ENCODE measurements at places on chromosomes 2 and 18.

GRCh38 chr18:55018602-55019001 lies 59.3 kb upstream of the CCDC68 start:
- no peak for DNase-seq

- DNase-seq = no peak
Observed at GRCh38 chr2:138012082-138012481, 47.8 kb downstream of the HNMT start.

GRCh38 chr18:34631093-34631966 lies 78.8 kb upstream of the DTNA start:
- no peak for DNase-seq

DNA sequence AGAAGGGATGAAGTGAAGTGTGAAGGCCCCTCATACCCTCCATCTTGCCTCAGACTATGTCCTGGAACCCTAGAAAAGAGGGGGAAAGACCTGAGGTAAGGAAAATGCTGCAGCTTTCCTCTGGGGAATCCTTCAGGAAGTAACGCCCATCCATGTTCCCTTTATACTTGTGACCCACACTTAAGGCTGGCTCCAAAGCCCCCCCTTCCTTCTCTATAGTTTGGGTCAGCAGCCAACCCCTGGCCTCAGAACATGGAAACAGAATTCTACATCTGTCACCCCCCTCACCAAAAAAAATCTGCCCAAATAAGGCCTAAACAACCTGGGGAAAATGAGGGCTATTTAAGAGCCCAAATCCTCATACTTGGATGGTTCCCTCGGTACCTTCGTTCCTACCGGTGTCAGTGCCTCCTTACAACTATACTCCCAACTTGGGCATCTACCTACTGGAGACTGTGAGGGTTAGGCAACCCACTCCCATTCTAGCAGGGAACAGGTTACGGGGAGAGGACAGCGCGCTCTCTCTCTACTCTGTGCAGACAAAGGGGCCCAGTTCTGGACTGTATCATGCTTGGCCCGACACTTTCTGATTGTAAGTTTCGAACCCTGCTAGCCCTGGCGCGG lies 689 bp downstream of the OST4 start:
- no peak for DNase-seq

DNA sequence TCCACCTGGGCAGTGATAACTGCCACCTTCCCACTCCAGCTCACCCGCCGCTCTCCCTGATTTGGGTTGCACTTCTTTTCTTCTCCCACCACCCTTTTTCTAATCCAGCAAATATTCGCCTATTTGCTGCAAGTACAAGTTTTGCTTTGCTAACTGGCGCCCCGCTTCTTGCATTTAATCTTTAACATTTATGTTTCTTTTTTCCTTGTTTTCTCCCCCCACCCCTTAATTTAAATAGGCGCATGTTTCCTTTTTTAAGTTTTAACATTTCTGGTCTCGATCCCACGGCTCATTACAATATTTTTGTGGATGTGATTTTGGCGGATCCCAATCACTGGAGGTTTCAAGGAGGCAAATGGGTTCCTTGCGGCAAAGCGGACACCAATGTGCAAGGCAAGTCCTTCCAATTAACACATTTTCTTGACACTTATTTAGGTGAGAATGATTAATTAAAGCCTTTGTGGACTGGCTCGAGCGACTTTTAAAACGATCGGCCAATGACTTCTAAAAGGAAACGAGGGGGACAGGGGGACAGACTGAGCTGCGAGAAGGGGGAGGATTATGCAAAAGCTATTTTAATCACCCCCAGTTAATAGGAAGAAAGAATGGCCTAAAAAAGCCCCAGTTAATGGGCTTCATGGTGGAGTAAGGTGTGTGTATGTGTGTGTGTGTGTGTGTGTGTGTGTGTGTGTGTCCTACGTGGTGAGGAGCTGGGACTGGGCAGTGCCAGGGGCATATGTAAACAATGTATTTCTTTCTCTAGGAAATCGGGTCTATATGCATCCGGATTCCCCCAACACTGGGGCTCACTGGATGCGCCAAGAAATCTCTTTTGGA lies 1.6 kb downstream of the TBR1 start:
- no peak for DNase-seq

- no peak for DNase-seq
Observed at GRCh38 chr2:209570194-209570593, 146.3 kb downstream of the MAP2 start.

DNA sequence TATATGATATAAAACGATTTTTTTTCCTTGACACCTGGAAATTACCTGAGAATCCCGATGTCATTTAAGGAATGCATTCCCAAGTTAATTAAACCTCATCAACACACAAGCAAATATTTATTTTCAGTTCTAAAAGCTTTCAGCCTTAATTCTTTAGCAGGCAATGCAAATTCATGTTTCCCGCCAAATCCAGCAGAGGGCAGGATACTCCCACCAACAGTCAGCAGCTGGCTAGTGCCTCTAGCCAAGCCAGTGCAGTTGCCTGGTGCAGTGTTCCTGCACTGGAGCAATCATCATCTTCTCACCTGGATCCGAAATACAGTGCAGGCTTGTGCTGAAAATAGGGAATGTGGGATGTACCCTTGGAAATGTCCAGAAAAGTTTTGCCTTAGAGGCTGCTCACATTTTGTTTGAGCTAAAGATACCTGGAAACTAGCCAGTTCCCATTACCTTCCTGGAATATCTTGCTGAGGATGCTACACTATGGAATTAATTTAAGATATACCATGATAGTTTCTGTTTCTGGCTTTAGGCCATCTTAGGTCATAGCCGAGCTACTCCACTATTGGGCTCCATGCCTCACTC lies 48.4 kb upstream of the CYTIP start:
- peak; percentile 90 for DNase-seq

DNA sequence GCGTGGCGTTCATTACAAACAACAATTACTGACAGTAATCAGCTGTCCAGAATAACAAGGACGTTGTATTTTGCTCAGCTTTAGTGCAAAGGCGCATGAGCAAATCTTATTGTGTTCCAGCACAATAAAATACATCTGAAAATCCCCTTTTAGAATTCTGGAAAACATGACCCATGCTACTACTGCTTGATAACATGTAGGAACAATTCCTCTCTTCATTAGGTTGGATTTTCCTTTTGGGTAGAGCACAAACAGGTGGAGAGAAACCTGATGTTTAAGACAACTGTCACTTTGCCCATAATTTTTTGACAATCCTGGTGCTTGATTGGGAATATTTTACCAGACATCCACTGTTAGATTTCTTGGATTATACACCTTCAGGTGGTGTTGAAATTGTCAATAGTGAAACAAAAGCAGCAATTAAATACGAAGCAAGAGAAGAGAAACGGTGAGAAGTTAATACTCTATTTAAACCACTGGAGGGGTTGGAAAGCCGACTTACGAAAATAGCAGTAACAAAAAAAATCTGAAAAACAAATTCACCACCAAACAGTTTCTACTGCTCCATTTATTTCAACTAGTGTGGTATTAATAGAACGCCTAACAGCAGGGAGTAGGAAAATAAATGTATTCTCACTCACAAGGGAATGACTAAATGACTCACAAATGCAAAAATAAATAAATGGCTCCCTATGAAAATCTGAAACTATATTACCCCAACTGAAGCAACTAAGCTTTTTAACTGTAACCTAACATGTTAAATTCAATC lies 102.7 kb downstream of the CPO start:
- no peak for DNase-seq

GRCh38 chr2:183919926-183920325 lies 678.4 kb upstream of the ZNF804A start:
- no peak for DNase-seq

DNA sequence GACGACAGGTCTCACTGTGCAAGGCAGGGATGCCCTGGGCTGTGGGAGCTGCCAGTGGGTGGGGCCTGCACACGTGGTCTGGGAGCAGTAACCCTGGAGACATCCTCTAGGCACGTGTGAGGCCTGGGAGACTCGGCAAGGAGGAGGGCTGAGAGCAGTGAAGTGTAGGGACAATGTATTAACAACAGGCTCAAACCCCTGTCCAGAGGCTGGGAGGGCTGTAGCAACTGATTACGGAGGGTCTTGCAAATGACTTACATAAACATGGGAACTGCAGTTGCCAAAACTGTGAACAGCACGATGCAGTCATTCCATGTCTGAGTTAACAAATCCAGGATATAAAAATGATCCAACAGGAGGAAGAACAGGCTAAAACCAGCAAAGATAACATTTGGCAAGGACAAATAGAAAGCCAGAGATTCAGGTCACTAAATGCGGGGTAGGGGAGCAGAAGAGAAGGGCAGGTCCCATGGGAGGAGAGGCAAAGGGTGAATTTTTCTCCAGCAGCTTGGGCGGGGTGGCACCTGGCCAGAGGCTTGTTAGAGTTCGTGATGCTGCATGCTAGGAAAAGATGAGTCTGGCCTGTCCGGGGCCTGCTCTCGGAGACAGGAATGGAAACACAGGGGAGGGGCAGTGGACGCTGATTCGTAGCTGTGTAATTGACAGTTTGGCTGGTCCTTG lies 44.9 kb downstream of the CYP27C1 start:
- DNase-seq = no peak

GRCh38 chr2:76491503-76491902 lies 780.8 kb upstream of the GCFC2 start:
- peak; percentile 26 for DNase-seq

GRCh38 chr18:71209944-71210343 lies 921.1 kb downstream of the SOCS6 start:
- no peak for DNase-seq

DNA sequence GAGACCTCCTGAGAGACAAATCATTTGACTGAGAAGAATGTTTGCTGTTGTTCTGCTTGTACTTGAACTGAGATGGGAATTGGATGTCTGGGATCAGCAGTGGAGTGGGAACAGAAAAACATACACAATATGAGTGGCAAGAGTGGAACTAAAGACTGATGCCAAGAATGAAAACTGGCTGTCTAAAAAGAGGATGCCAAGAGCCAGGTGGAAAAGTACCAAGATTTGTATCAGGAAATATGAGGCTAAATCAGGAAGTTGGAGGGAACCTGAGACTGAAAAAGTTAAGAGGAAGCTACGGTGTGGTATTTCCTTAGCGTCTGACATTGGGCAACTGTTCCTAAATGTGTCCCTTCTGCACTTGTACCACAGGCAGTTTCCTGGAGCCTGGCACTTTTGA lies 440.9 kb upstream of the CELF4 start:
- DNase-seq = peak; percentile 44

DNA sequence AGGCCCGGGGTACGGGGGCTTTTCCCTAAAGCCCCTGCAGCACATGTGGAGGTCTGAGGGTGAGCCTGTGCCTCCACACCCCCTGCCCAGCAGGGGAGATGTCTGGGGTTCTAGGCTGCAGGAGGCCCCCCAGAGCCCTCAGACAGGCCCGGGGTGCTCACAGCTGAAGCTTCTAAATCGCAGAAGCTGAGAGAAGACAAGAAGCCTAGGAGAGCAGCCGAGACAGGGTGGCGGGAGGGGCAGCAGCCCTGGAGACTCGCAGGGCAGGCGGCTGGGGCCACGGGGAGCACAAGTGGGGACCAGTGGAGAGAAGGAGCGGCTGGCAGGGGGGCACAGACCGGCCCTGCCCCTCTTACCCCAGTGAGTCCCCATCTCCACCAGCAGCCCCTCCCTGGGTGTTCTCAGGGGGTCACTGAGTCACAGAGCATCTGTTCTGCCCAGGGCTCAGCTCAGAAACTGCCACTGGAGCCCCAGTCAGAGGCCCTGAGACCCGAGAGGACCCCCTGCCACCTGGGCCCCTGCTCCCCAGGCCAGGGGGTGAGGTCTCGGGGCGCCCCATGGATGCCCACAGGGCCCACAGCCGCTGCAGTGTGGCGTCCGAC lies 26.1 kb downstream of the GPC1 start:
- DNase-seq = no peak

GRCh38 chr2:234611209-234611608 lies 114.3 kb upstream of the ARL4C start:
- DNase-seq = no peak

- no peak for DNase-seq
Observed at GRCh38 chr18:28767727-28768211, 590.8 kb upstream of the CDH2 start.

GRCh38 chr2:219003267-219003634 lies 10.0 kb upstream of the CRYBA2 start:
- no peak for DNase-seq

DNA sequence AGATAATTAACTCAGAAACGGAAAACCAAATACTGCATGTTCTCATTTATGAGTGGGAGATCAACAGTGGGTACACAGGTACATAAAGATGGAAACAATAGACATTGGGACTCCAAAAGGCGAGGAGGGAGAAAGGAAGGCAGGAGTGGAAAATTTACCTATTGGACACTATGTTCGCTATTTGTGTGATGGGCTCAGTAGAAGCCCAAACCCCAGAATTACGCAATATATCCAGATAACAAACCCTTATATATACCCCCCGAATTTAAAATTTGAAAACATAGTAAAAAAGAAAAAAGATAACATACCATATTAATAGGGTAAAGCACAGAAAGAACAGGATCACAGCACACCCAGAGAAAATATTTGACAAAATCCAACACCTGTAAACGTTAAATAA lies 1351.7 kb upstream of the FAM98A start:
- DNase-seq = no peak

DNA sequence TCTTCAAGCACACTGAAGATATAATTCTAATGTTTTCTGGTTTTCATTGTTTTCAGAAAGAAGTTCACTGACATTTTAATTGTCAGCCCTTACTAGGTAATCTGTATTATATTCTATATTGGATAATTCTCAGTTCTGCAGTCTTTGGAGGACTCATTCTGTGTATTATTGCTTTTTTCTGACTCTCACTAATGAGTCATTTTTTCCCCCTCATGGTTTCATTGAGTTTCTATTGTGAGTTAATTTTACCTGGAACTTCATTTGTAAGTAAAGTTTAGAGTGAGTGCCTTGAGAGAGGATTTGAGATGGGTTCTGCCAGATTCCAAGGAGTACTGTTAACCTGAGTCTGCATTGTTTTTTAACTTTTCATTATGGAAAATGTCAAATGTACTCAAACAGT lies 90.4 kb upstream of the LYPD1 start:
- no peak for DNase-seq

GRCh38 chr2:106158871-106159270 lies 35.2 kb downstream of the UXS1 start:
- no peak for DNase-seq

GRCh38 chr2:148970385-148970784 lies 68.1 kb upstream of the LYPD6B start:
- DNase-seq = no peak

- DNase-seq = peak; percentile 18
Observed at GRCh38 chr2:36356298-36356989, 866 bp downstream of the CRIM1 start.

DNA sequence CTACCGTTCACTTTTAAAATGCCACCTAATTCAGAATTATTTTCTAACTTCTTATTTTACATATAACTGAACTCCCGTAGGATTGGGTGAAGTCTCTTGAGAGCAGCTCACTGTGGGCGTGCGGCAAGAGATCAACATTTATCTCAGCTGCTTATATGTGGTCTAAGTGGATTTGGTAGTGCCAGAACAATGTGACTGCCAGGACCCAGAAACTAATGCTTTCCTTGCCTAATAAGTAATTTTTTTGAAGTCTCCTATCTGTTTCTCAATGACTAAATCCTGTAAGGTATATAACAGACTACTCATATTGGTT lies 11.2 kb upstream of the NFE2L2 start:
- DNase-seq = no peak

- peak; percentile 96 for DNase-seq
Observed at GRCh38 chr2:164948540-164948939, 6.8 kb downstream of the SLC38A11 start.
